H1 (cell line): ENCODE measurements at places on chromosomes 1 and 21. TPM values are rescaled to one million over a fixed set of nuclear protein-coding genes. Genes with fewer than 3 reads are reported as not detected.

The HIPK1 gene
- 63.0 and 64.3 TPM in 2 replicates for total RNA-seq

GRCh38 chr21:43717967-43718871 is 710 bp upstream of the PDXK start:
- H3K36me3 ChIP-seq, result no peaks in the 10 kb centered on the region
- DNase-seq, result no peak
- H3K27ac ChIP-seq, result no peak overlapping the region; the same call in 1 of the 2 replicates
- H3K27me3 ChIP-seq, result no peaks in the 10 kb centered on the region

GRCh38 chr1:54327386-54328065 is 78.7 kb downstream of the SSBP3 start:
- H3K4me1 ChIP-seq, result peaks cover 69% of the 10 kb centered on the region
- no peak for DNase-seq

- no peaks in the 10 kb centered on the region for H3K27me3 ChIP-seq
- no peak overlapping the region for H3K4me3 ChIP-seq
- no peaks in the 10 kb centered on the region; the same call in 1 of the 2 replicates for H3K4me1 ChIP-seq
- H3K36me3 ChIP-seq, result peaks cover 6% of the 10 kb centered on the region
- no peak for DNase-seq
These were observed 26.5 kb downstream of the TMEM63A start for GRCh38 chr1:225855503-225856300.

The SLC45A1 gene
- total RNA-seq, result 1.6 and 1.7 TPM in 2 replicates

DNA sequence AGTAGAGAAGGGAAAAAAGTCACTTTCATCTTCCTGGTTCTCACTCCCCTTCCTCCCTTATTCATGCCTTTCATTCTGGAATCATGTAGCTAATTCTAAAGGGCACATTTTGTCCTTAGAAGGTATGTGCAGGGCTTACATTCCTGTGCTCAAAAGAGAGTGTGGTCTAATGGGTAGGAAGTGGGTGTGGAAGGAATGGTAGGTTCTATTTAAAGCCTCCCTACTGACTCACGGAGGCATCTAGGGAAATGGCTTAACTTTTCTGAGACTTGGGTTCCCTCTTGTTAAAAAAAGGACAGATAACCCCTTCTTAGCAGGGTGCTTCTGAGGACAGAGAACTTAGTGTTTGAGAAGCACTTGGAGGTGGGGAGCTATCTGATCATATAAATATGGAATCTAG is 249.3 kb upstream of the DUSP10 start:
- no peak for DNase-seq
- no peaks in the 10 kb centered on the region for H3K4me1 ChIP-seq
- H3K36me3 ChIP-seq, result no peaks in the 10 kb centered on the region
- no peak overlapping the region for H3K27ac ChIP-seq

DNA sequence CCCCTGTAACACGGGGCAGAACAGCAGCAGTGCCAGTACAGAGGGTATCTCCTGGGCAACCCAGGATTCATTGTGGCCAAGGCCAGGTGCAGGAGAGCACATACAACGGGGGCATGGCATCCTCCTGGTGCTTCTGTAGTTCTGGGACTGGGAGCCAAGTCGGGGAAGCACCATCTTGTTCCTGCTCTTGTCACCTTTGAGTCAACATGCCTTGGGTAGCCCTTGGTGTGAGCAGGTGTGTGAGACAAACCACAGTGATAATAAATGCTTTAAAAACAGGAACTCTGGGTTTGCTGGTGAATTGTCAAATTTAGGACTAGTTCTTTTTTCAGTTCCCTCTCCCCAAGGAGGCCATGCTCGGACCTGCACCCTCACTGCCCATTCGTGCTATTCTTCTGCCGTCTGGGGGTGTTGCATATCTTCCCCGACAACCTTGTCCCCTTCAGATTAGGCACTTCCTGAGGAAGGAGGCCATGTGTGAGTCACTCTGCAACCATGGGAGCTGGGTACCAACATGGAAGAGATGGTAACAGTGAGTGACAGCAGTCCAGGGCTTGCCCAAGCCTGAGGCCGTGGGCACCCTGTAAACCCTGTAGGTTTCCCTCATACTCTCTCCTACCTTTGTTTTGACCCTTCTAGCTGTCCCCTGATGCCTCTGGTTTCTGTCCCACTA is 150.2 kb downstream of the GRIK3 start:
- no peaks in the 10 kb centered on the region for H3K27me3 ChIP-seq
- no peak for DNase-seq
- H3K36me3 ChIP-seq, result no peaks in the 10 kb centered on the region; the same call in 1 of the 2 replicates
- H3K4me1 ChIP-seq, result no peaks in the 10 kb centered on the region
